ENCODE measurements at places on chromosomes 16 and 17.

DNA sequence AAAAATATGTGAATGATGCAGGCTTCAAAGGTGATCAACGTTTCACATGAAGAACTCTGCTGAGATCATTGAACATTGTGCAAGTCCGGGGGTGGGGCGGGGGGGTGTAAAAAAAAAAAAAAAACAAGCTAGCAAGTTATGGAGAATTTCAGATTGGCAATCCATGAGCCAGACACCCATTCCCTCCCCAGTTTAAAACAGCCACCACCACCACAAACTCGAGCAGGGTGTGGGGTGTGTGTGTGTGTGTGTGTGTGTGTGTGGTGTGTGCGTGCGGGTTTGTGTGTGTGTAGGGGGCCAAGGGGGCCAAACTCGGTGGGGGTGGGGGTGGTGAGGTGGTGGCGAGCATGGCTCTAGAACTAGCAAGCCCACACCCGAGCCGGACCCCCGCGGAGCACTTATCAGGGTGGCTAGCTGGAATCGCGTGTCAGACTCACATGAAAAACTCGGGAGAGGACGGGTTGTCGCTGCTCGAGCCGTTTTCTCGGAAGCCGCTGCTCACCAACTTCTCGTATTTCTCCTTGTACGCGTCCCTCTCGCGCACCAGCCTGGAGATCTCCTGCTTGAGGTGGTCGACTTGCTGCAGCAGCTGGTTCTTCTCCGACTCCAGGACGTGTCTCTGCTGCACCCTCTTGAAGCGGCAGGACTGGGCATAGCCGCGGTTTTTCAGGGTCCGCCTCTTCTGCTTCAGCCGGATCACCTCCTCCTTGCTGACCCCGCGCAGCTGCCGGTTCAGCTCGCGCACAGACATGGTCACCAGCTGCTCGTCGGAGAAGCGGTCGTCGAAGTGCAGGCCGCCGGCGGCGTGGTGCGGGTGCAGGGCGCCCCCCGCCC lies 2.0 kb downstream of the MAF start:
- DNase-seq, result no peak

DNA sequence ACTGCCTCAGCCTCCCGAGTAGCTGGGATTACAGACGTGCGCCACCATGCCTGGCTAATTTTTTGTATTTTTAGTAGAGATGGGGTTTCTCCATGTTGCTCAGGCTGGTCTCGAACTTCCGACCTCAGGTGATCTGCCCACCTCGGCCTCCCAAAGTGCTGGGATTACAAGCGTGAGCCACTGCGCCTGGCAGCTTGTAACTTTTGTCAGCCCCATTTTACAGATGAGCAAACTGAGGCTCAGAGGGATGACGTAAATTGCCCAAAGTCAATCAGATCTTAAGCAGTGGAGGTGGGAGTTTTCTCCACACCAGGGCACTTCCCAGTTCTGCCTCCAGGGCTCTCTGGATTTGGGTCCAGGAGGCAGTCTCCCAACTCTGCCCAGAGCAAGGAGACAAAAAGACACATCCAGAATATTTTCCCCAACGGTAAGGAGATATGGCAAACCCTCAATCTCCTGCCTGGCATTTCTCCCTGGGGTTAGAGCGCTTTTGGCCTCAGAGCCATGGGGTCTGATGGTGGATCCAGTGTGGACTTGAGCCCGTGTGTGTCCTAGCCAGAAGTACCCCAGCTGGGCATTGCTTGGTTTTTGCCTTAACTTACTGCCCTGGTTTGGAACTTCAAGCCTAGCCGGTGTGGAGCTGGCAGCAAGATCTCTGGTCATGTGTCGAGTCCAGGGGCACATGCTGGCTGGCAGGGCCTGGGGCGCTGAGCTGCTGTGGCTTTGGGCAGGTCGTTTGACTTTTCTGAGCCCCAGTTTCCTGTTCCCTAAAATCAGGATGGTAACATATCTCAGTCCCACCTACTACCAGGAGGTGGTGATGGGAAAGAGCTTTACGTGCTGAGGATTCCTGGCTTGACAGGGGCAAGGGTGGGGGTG lies 3.4 kb downstream of the ADAM11 start:
- DNase-seq, result no peak

GRCh38 chr16:2180461-2180860 lies 15.9 kb downstream of the CASKIN1 start:
- no peak for DNase-seq

- DNase-seq, result no peak
Measured at GRCh38 chr17:42975265-42975664, 4.6 kb downstream of the PTGES3L start.

DNA sequence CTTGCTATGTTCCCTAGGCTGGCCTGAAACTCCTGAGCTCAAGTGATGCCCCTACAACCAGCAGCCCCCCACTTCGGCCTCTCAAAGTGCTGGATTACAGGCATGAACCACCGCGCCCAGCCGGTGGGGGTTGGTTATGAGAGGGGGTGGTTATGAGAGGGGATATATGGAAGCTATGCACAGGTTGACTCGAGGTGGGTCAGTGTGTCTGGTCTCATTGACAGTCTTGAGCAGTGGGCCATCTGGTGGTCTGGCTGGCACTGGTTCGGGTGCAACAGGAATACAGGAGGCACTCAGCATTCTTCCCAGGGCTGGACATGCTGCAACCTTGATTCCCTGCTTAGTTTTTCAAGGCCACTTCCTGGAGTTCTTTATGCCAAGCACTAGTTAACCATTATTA lies 5.6 kb upstream of the STX1B start:
- no peak for DNase-seq

GRCh38 chr16:81273223-81273950 lies 34.9 kb downstream of the BCO1 start:
- DNase-seq, result no peak

DNA sequence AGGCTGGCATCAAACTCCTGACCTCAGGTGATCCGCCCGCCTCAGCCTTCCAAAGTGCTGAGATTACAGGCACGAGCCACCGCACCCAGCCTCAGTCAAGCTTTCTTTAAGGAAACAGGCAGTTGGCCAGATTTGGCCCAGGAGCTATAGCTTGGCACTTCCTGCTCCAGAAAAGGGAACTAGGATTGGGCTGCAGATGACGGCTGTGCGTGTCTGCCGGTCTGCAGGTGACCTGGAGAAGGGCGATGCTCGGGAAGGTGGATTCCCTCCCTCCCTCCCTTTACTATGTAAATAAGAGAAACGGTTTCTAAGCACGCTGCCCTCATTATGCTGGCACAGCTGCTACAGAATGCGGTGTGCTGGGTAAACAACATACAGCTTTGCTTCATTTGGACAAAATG lies 215.9 kb downstream of the RPTOR start:
- DNase-seq, result no peak

- DNase-seq, result no peak
Measured at GRCh38 chr16:50010212-50010611, 14.8 kb upstream of the CNEP1R1 start.

DNA sequence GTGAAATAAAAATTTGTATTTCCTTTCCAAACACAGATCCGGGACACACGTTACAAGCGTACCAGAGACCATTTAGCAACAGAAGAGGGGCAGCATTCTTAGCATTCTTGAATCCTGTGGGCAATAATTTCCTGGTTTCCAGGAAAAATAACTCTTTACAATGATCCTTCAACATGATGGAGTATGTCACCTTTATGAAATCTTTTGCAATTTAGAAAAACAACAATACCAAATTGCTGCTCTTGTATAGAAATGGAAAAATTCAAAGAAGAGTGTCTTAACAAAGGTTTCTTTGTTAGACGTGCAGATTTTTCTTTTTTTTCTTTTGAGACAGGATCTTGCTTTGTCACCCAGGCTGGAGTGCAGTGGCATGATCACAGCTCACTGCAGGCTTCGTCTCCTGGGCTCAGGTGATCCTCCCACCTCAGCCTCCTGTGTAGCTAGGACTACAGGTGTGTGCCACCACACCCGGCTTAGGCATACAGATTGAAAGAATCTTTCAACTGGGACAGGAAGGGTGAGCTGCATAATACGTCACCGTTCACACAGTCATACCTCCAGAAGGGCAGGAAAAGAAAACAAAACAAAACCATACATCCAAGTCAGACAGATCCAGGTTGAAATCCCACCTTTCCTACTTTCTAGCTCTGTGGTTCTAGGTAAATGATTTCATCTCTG lies 10.8 kb upstream of the GCSH start:
- DNase-seq, result no peak

- DNase-seq, result no peak
Measured at GRCh38 chr16:50244140-50244503, 22.2 kb upstream of the ADCY7 start.

GRCh38 chr17:72604518-72604917 lies 483.7 kb downstream of the SOX9 start:
- DNase-seq, result no peak

- peak; percentile 95 for DNase-seq
Measured at GRCh38 chr16:381789-382717, at the start of gene PGAP6. PGAP6 (minus strand) TSS chr16:381978; CDS start chr16:381821, 157 bp downstream.

GRCh38 chr17:37465069-37465616 lies 24.5 kb upstream of the DUSP14 start:
- DNase-seq, result no peak

DNA sequence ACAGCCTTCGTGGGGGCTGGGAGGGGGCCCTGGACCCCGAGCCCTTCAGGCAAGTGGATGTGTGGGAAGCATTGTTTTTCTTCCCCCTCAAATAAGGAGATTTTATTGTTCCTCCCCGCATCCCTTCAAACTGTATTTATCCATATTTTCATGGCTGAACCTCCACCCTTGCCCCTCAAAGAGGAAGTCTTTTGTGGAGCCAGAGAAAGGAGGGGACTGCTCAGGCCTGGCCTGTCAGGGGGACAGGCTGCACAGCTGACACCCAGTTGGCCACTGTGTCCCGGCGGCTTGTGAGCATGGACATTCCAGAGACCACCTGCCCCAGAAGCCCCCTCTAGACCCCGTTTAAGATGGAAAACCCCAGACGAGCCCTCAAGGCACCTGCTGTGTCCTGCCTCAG lies 15.9 kb downstream of the HEXIM2 start:
- no peak for DNase-seq

DNA sequence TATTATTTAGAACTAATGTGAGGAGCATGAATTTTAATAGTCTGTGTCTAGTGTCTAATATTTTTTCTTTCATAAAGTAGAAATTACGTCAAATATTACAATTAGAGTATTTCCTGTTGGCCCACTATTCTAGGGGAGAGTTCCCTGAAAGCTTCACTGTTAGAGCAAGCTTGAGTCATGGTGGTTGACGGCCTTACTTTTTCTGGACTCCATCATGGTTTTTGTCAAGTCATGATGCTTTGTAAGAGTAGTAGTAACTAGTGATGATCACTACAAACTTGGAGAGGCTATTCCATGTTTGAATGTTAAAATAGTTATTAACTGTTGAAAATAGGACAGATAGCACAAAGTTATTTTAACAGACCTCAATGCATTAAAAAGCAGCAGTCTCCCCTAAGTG lies 1.7 kb downstream of the PSMD11 start:
- DNase-seq, result no peak

GRCh38 chr17:75406222-75406615 lies 741 bp upstream of the GRB2 start:
- no peak for DNase-seq

- DNase-seq, result no peak
Measured at GRCh38 chr17:74690409-74690825, 22.3 kb downstream of the CD300LF start.

DNA sequence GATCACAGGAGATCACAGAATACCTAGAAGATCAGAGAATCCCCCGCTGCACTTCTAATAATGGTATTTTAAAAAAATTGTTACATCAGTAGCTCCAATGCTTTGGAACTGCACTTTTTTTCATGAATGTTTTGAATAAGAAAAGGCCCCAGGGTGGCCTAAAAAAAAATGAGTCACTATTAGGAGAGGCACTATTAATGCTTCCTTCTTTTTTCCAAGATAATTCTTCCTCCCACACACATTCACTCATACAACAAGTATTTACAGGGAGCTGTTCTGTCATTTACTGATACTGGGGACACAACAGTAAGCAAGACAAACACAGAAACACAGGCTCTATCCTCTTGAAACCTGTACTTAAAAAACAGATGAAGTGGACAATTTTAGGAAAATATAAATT lies 675 bp upstream of the PDZD9 start:
- DNase-seq, result no peak

GRCh38 chr17:58326609-58327362 lies 1.8 kb downstream of the TSPOAP1 start:
- DNase-seq, result no peak

- DNase-seq, result no peak
Measured at GRCh38 chr16:23258919-23259237, 43.2 kb upstream of the SCNN1B start.

- no peak for DNase-seq
Measured at GRCh38 chr17:6066183-6066948, 3.8 kb upstream of the WSCD1 start.

GRCh38 chr17:78128551-78129350 lies at the start of gene TMC6:
TMC6 (minus strand) TSS chr17:78128755; CDS start chr17:78126832, 1,923 bp downstream.
- DNase-seq, result peak; percentile 81

DNA sequence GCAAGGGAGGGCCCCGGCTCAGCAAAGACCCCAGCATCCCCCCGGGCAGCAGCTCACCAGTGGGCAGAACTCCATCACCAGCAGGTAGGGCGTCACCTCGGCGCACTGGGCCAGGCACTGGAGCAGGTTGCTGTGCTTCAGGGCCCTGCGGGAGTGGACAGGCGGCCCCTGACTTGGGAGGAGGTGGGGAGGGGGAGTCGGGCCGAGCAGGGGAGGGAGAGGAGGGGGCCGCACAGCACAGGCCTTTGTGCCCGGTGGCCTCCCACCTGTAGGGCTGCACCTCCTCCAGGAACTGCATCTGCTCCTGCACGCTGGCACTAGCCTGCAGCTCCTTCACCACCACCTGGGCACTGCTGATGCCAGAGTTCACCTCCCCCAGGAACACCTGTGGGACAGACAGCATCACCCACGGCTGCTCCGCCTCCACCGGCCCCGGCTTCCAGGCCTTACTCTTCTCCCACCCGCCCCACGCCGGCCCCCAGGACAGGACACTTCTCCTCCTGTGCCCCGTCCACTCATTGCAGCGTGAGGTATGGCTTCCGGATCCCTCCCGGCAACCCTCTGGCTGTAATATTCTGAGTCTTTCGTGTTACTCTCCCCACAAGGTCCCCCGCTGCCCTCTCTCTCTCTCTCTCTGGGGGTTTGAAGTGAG lies 37.7 kb upstream of the PVALEF start:
- DNase-seq, result no peak

DNA sequence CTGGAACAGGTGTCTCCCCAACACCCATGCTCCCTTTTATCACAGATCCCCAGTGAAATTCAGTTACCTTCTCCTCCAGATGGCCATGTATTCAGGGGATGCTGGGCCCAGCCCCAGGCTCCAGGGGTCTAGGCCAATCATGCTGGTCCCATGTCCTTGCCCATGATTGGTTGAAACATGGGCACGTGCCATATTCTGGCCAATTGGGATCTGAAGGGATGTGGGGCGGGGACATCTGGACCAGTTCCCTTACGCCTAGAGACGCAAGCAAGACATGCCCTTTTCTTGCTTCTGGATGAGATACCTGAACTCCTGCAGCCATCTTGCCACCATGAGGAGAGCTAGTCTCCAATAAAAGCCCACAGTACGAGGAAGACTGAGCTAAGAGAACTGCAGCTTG lies 31.0 kb upstream of the ST6GALNAC1 start:
- no peak for DNase-seq

DNA sequence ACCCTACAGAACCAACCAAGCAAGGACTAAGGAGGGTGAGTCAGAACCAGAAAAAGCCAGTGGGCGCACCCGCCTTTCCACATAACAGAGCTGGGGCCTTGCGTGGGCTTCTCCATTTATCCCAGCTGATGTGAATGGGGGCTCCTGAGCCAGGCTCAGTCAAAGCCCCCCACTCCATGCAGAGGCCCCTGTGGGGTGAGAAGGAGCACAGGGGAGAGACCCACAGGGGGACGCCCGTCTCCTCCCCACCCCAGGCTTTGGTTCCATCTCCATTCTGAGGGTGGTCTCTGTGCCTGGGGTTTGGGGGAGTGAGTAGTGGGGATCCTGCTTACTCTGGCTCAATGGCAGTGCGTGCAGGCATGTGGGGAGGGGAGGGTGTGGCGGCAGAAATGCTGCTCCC lies 210.1 kb upstream of the TNRC6C start:
- DNase-seq, result no peak

All from GM12891 (cell line).